ENCODE measurements at places on chromosomes 4 and X.

- H3K27ac ChIP-seq, result no peak overlapping the region
- H3K4me1 ChIP-seq, result no peaks in the 10 kb centered on the region
- no peaks in the 10 kb centered on the region for H3K36me3 ChIP-seq
- peaks cover 4% of the 10 kb centered on the region for H3K27me3 ChIP-seq
Measured at GRCh38 chr4:8192748-8193738, 6.0 kb upstream of the SH3TC1 start.

DNA sequence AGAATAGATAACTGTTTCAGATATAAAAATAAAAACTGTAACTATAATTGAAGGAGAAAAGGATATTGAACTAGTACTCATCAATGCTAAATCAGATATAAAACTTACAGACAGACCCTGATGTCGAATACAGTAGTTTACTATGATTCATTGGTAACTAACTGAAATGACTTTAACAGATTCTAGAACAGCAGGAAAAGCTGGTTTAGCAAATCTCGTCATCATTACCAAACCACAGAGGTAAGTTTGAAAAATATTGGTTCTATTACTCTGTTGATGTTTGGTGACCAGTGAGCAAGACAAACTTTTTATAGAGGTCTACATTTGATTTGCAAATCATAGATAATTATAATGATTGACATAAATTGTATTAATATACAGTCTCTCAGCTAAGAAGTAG, 551.4 kb upstream of the ADGRL3 start:
- no peaks in the 10 kb centered on the region for H3K4me1 ChIP-seq
- no peaks in the 10 kb centered on the region for H3K36me3 ChIP-seq
- H3K27ac ChIP-seq, result no peak overlapping the region
- no peaks in the 10 kb centered on the region for H3K27me3 ChIP-seq

- H3K36me3 ChIP-seq, result no peaks in the 10 kb centered on the region
- peaks cover 15% of the 10 kb centered on the region for H3K27me3 ChIP-seq
- no peak overlapping the region for H3K4me3 ChIP-seq
- no peak overlapping the region for H3K27ac ChIP-seq
Measured at GRCh38 chr4:76821641-76822040, 76.3 kb downstream of the SOWAHB start.

GRCh38 chrX:21741869-21742701, 15.8 kb downstream of the SMPX start:
- H3K27ac ChIP-seq, result no peak overlapping the region
- no peak overlapping the region for H3K4me3 ChIP-seq
- no peaks in the 10 kb centered on the region for H3K36me3 ChIP-seq

- no peaks in the 10 kb centered on the region for H3K4me1 ChIP-seq
- H3K27me3 ChIP-seq, result no peaks in the 10 kb centered on the region
- H3K27ac ChIP-seq, result no peak overlapping the region
- no peak overlapping the region for H3K4me3 ChIP-seq
- DNase-seq, result no peak
Measured at GRCh38 chrX:1883772-1884171, 268.9 kb downstream of the ASMT start.

GRCh38 chr4:80007745-80008149, 65.3 kb downstream of the ANTXR2 start:
- DNase-seq, result no peak
- peaks cover 57% of the 10 kb centered on the region for H3K36me3 ChIP-seq
- no peaks in the 10 kb centered on the region for H3K27me3 ChIP-seq
- H3K4me1 ChIP-seq, result peaks cover 53% of the 10 kb centered on the region
- H3K27ac ChIP-seq, result peak overlapping the region; percentile 85

GRCh38 chr4:48570646-48571220, 80.7 kb downstream of the ZAR1 start:
- H3K4me1 ChIP-seq, result peaks cover 1% of the 10 kb centered on the region
- peaks cover 27% of the 10 kb centered on the region for H3K36me3 ChIP-seq

GRCh38 chr4:1726146-1726934, 5.0 kb downstream of the TACC3 start:
- no peaks in the 10 kb centered on the region for H3K27me3 ChIP-seq
- peak overlapping the region; percentile 68 for H3K27ac ChIP-seq
- peaks cover 70% of the 10 kb centered on the region for H3K36me3 ChIP-seq
- peak; percentile 97 for DNase-seq
- H3K4me1 ChIP-seq, result peaks cover 51% of the 10 kb centered on the region

DNA sequence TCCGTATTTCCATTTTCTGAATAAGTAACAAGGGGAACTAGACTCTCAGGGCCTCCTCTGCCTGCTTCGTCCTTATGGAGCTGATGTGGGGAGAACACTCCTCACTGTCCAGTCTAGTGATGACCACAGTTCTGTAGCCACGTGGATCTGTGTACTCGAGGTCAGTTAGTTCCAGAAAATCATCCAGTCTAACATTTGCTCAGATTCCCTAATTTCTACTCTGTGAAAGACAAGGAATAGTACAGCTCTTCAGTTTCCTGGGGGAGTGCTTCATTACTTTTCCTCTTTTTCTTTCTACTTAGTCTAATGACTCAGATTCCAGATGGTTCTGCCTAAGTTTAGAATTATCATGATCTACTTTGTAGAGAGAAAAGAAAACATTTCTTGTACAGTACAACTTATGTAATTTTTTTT, 82.6 kb downstream of the SORBS2 start:
- H3K36me3 ChIP-seq, result no peaks in the 10 kb centered on the region
- no peaks in the 10 kb centered on the region for H3K4me1 ChIP-seq
- H3K27ac ChIP-seq, result no peak overlapping the region
- DNase-seq, result no peak
- no peak overlapping the region for H3K4me3 ChIP-seq

DNA sequence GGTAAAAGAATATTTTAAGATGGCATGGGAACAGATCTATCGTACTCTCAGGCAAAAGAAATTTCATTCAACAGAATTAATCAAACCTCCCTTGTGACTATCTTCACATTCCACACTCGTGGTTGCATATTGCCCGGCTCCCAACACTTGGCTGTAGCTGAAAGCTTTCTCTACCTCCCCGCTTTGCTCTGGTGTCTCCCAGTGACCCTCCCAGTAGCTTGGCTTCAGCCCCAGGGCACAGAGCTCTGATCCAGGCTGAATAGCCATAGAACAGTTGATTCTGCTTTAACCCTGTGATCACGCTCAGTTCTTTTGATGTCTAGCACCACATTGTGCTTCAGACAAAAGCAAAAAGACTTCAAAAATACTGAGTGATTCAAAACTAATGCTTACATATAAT, 24.6 kb downstream of the SLC7A11 start:
- no peak for DNase-seq
- H3K27me3 ChIP-seq, result no peaks in the 10 kb centered on the region
- H3K4me3 ChIP-seq, result no peak overlapping the region
